ENCODE measurements at places on chromosomes 4 and X.
A peak's percentile ranks its signal among the peaks of the same experiment; 100 is the strongest.

DNA sequence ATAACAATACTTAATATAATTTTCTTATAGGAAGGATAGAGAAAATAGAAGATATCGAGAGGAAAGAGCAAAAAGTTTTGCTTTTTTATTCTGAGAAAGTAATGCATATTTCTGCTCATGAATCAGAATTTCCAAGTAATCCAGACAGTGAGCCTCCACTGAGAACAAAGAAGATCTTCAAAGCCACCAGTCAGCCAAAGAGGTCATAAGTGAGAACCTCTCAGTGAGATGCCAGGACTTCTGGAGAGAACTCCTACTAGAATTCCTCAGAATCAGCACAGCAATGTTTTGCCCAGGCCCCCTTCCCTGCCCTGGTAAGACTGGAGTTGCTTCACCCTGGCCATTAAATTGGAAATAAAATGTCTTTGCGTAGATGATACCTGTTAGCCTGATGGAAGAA lies 254.4 kb upstream of the FAT4 start:
- DNase-seq, result no peak

DNA sequence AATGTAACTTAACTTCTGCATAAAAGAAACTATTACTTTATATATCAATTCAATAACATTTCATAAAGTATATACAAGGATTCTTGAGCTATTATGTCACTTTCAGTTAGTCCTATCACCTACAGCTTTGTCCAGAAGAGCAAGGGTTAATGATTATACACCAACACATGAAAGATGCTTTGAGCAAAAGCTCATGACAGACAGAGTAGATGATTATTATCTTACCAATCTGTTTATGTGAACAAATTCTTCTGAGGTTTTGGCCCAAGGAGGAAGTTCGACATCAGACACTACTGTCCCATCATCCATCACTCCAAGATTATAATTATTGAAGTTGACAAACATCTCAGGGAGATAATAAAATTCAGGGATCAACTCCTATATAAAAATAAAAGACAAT lies 166.7 kb upstream of the MAB21L2 start:
- DNase-seq, result no peak

- DNase-seq, result no peak
Observed at GRCh38 chr4:8041868-8042267, 102.2 kb upstream of the AFAP1 start.

DNA sequence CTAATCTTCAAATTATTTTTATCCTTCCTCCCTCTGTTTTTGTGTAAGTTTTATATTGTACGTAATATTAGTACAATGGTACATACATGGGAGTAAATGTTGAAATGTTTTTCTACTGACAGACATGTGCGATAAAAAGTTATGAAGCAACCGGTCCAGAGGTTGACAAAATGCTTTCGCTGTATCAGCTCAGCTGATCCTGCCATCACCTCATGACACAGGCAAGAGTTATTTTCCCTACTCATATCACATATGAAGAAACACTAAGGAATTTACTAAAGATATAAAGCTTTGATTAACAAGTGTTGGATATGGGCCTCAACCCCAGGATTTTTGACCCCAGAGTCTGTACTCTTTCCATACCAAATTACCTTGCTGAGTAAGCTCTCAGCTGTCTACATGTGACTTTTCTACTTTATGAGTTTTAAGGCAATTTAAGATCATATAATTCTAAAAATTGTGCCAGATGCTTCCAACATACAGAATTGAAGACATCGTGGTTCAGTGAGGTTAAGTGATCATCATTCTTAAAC lies 50.0 kb downstream of the CLCN5 start:
- DNase-seq, result no peak

GRCh38 chr4:38490753-38491446 lies 173.1 kb upstream of the KLF3 start:
- DNase-seq, result no peak

- no peak for DNase-seq
Observed at GRCh38 chrX:133580625-133581024, 165.3 kb upstream of the GPC4 start.

DNA sequence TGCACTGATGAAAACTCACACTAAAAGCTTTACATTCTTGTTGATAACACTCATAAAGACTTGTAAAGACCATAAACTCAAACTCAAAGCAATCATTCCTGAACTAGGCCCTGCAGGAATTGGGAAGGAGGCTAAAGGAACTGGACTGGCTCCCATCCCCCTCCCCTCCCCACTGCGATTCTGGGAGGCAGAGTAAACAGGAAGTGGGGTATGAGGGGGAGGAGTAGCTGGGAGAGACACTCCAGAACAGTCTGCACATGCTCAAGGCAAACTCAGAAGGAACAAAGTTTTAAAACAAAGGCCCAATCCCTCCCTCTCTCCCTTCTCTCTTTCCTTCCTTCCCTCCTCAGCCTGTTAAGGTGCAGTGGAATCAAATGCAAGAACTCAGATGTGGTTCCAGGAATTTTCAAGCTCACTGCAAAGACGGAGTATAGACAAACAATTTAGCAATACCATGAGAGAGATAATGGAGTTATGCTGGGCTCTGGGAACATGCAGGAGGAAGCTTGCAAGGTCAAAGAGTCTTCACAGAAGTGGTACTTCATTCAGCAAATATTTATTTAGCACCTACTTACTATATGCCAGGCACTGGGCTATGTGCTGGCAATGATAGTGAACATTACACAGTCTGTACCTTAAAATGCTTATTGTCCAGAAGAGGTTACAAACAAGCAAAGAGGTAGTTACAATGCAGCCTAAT lies 15.9 kb downstream of the MID1IP1 start:
- DNase-seq, result no peak

DNA sequence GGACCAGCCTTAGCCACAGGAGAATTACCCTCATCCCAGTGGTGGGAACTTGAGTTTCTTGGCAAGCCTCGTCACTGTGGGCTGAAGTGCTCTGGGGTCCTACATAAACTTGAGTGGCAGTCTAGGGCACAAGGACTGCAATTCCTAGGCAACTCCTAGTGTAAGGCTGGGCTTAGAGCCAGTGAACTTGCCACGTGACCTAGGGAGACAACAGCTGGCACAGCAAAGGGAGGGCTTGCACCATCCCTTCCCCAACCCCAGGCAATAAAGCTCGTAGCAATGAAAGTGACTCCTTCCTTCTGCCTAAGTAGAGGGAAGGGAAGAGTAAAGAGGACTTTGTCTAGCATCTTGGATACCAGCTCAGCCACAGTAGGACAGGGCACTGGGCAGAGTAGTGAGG lies 81.8 kb downstream of the TEX11 start:
- no peak for DNase-seq

- DNase-seq, result no peak
Observed at GRCh38 chrX:119763836-119764387, 5.5 kb downstream of the SOWAHD start.

DNA sequence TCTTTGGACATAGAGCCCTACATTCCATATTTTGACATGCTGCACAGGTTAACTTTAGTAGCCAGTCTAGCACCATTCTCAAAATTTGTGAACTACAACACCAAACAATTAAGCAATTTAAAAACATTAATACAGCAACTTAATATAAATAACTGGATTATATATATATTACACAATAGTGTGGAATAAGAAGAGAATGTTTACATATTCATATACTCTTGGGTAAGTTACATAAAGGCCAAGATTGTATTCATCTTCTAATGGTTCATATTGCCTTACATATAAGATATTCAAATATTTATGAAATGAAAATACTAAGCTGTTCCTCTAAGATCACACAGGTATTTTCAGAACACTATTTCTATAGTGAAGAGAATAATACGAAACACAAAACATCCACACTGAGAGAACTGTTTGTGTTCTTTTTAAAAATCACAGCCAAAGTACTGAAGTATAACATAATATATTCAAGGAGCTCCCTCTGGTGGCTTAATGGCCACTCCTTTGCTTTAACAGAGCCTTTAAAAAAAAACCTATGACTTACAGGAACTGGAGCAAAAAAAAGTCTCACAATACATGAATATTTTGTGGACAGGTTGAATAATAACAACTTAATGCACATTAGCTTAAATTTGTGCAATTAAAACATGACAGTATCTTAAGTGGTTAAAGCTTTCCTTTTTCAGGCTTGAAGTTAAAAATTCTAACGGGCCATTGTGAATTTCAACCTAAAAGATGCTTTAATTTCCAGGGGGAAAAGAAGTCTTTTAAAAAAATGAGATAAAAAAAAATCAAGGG lies 46.2 kb downstream of the NEK1 start:
- peak; percentile 74 for DNase-seq

GRCh38 chrX:20742106-20742505 lies 475.4 kb upstream of the RPS6KA3 start:
- no peak for DNase-seq

- no peak for DNase-seq
Observed at GRCh38 chr4:88318751-88319350, 34.5 kb upstream of the PPM1K start.

DNA sequence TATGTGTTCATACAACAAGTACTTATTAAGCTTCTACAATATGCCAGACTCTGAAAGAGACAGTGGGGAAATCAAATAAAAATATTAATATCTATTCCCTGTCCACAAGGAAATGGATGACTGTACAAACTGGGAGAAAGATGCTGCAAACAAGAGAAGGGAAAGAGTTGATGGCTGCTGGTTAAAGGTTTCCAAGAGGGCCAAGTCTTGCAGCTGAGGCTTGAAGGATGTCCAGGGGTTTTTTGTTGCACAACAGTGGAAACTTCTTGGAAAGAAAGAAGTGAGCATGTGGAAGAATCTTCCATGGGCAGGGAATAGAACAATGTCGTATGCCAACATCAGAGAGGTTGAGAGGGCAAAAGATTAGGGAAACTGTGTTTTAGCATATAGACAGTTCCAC lies 95.8 kb downstream of the MID1 start:
- DNase-seq, result no peak

DNA sequence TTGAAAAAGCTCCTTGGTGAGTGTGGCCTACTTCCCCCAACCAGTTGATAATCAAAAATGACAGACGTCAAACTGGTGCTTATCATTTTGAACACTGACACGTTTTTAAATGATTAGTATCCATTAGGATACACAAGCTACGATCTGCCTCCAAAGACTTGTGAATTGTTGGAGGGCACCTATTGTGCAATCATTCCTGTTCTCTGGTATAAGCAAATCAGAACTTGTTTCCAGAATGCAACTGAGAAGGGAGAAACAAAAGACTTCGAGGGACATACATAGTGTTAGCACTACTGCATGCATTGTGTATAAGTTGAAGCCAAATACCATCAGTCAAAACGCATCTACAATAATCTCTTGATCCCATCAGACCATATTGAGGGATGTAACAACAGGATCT lies 11.6 kb downstream of the NPY2R start:
- no peak for DNase-seq

GRCh38 chr4:183011213-183011907 lies 87.7 kb upstream of the WWC2 start:
- no peak for DNase-seq

- no peak for DNase-seq
Observed at GRCh38 chrX:151633157-151633556, 62.1 kb upstream of the PRRG3 start.

- DNase-seq, result no peak
Observed at GRCh38 chr4:137470806-137471205, 61.5 kb downstream of the PCDH18 start.

DNA sequence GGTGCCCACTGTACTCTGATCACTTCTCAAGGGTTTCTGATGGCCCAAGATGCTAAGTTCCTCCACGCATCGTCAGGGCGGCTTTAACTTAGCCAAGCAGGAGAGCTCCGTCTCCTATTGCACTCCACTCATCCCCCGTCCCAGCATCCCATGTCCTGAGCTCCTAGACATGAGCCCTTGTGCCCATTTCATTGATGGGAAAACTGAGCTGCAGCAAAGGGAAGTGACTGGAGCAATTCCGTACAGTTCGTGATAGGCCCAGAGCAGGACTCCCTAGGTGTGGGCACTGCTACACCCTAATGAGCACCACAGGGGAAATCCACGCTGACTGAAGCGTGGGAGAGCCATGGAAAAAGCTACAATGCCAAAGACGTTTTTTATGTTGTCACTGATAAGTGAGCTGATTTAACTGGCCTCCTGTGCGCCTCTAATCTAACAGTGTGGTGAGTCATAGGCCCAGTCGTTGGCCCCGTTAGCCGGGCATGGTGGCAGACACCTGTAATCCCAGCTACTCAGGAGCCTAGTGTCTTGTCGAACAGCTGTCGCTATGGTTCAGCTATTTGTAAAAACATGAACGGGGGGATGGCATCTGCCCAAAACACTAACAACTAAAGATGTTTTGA lies 14.9 kb downstream of the NSDHL start:
- DNase-seq, result no peak

DNA sequence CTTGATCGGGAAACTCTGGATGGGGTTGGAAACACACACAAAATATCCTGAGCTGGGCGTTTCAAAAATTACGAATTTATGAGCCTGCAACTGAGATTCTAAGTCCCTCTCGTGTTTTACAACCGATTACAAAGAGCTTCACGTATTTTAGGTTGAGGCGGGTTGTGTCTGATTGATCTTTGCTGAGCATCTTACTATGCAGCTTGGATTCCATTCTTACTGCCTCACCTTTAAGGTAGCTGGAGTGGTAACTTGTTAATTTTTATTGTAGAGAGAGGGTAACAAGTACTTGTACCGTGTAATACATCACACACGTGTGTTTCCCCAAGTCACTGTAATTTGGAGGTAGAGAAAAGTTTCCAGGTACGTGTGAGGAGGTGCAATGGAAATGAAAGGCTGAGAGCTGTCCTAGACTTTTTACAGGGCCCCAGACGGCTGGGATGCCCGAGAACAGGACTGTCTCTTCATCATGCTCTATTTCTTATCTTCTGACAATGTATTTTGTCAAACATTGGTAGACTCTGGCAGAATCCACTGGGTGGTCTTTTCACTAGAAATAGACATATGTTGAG lies 97.8 kb upstream of the TENM3 start:
- DNase-seq, result no peak

- peak; percentile 10 for DNase-seq
Observed at GRCh38 chrX:38458071-38458470, 103.3 kb upstream of the TSPAN7 start.

DNA sequence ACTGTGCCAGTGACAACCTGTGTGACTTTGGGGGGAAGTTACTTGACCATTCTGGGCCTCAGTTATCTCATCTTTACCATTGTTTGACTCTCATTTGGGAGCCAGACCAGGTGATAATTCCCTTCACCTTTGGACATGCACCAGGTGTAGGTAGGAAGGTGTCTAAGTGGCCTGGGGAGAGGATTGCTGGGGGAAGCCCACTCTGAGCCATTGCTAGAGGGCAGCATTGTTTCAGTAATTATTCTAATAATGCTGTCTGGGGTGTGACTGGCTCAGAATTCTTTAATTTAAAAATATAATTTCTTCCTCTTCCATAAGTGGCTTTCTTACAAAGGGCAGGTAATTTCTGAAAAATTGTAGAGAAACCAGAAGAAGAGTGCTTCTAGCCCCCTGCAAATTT lies 104.3 kb downstream of the RTL9 start:
- no peak for DNase-seq

- no peak for DNase-seq
Observed at GRCh38 chrX:68627986-68628385, 19.5 kb upstream of the STARD8 start.

- no peak for DNase-seq
Observed at GRCh38 chr4:125357675-125358074, 42.9 kb downstream of the FAT4 start.
